GM12878 (cell line): ENCODE measurements at places on chromosomes 4 and X. TPM values are rescaled to one million over a fixed set of nuclear protein-coding genes. Genes with fewer than 3 reads are reported as not detected.
A peak's percentile ranks its signal among the peaks of the same experiment; 100 is the strongest.

The TMEM154 gene
- 41.4 and 42.3 TPM in 2 replicates for total RNA-seq

The CCDC110 gene
- total RNA-seq: 1.3 and 1.5 TPM in 2 replicates

The RBMXL3 gene
- total RNA-seq: not detected in 2 replicates

The ACE2 gene
- not detected in 2 replicates for total RNA-seq

The CFP gene
- 4.9 and 7.2 TPM in 2 replicates for total RNA-seq

The AMOT gene
- 12.5 and 14.5 TPM in 2 replicates for total RNA-seq

The FREM3 gene
- total RNA-seq: not detected in 2 replicates

The C1GALT1C1 gene
- total RNA-seq: 11.6 and 12.8 TPM in 2 replicates

The NR3C2 gene
- total RNA-seq: 0.05 and 0.10 TPM in 2 replicates

The MECP2 gene
- total RNA-seq: 31.8 and 32.7 TPM in 2 replicates

The SRPK3 gene
- not detected in 2 replicates for total RNA-seq

The GPR34 gene
- total RNA-seq: 0.13 TPM in 2 replicates

The EPHA5 gene
- total RNA-seq: not detected in 2 replicates

The FAT1 gene
- total RNA-seq: 0.58 and 0.69 TPM in 2 replicates

The SMR3B gene
- total RNA-seq: not detected in 2 replicates

The PLP1 gene
- total RNA-seq: not detected in 2 replicates

The TCEAL7 gene
- total RNA-seq: not detected in 2 replicates

The SLITRK2 gene
- total RNA-seq: not detected in 2 replicates

The SSX2 gene
- total RNA-seq: not detected in 2 replicates

GRCh38 chr4:183926950-183927349 is 21.8 kb downstream of the STOX2 start:
- no peak for DNase-seq

DNA sequence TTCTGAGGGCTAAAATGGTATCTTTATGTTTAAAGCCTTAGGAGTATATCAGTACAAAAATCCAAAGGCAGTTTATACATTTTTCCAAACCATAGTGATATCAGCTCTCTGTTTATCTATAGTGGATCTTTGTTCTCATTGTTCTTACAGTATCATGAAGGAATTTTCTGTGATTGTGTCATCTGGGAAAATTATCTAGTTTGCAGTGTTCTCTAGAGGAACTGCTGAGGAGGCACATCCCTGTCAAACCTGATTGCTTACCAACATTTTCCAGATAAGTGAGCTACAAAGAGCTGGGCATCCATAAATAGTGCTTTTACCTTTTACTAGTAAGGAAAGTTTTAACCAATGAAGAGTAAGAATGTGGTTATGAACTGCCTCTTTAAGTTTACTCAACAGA is 44.9 kb upstream of the SLC25A31 start:
- no peak for DNase-seq

GRCh38 chr4:156528216-156528615 is 443.4 kb downstream of the PDGFC start:
- DNase-seq: no peak

- DNase-seq: no peak
Observed at GRCh38 chr4:43234626-43235415, 342.3 kb downstream of the GRXCR1 start.

GRCh38 chrX:64198036-64198435 is 7.5 kb downstream of the AMER1 start:
- peak; percentile 9 for DNase-seq

DNA sequence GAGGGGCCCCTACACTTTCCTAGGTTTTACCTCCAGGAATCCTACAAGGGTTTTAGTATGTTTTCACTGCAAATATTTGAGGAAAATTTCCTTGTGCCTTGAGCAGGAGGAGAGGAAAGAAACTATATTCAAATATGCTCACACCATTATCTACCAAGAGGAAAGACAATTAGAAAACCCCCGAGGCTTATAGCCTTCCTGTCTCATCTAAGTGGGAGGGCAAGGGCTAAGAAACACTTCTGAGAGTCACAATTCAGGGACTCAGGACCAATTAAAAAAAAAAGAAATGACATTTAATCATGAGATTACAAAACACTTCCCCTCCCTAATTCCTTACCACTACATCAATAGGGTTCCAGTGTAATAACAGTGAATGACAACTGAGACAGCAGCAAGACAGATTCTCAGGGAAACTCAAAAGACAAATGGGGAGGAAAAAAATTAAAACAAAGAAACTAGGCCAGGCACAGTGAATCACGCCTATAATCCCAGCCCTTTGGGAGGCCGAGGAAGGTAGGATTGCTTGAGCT is 45.6 kb downstream of the ATRX start:
- DNase-seq: no peak

DNA sequence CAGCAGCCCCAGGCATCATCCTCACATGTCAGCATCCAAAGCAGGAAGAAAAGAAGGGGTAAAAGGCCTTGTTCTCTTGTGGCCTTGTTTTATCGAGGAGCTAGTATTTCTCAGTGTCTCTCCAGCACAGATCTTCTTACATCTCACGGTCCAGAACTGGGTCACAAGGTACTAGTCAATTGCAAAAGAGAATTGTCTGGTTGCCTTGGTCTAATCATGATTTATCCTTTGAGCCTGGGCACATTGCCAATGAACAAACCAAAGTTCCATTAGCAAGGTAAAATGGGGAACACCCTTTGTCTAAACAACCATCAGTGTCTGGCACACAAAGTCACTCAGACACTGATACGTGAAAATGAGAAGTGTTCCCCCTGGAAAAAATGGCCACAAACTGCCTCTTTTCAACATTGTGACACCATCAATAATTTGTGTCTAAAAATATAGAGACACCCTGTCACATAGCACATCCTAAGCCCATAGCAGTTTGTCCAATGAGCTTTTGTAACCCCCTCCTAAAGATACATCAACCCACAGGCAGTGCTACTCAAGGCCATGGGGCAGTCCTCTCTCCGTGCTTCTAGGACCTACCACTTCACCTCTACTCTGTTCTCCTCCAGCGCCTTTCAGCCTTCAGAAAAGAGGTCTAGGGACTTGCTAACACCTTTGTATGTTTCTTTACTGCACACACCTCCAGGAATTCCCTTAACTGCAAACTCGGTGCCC is 534.4 kb downstream of the MID1IP1 start:
- DNase-seq: no peak

- no peak for DNase-seq
Observed at GRCh38 chr4:153651587-153651986, 32.5 kb upstream of the TLR2 start.

DNA sequence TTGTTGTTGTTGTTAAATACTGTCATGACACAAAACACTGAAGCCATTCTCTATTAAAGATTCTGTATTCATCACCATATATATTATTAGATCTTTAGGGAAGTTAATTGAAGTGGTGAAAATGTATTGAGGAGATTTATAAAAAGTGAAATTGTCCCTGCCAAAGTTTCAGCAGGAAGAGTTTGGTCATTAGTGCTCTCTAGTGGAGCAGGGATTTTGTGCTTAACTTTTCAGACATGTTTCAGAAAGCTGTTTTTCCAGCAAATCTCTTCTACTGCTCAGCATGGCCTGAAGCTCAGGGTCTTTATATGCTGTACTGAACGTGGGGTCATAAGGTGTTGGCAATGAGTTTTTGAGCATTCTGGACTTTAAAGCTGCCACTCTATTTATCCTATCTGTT is 36.7 kb upstream of the CXXC4 start:
- no peak for DNase-seq

- DNase-seq: no peak
Observed at GRCh38 chr4:141912831-141913230, 276.4 kb downstream of the IL15 start.

GRCh38 chr4:74004668-74005067 is 6.2 kb upstream of the CXCL5 start:
- no peak for DNase-seq

- no peak for DNase-seq
Observed at GRCh38 chrX:153708415-153708814, 15.8 kb downstream of the BCAP31 start.

- DNase-seq: no peak
Observed at GRCh38 chrX:31580726-31581125, 508.9 kb upstream of the FTHL17 start.

DNA sequence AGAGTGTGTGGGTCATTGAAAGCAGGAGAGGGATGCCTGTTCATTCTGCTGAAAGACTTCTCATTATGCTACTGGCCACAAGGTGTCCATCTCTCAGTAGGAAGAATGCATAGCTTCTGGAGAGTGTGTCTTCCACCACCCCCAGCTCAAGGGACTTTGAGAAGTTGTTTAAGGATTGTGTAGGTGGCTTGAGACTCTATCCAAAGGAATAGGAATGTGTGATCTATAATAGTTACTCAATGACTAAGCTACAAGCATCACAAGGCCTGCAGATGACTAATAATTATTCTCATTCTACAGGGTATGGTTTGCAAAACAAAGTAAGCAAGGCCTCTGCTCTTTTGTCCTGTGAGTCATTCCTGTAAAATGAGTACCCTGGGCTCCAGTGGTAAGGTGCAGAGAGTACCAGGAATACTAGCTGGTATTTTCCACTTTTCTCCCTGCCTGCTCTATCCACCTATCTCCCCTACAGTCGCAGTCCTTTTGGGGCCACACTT is 279.8 kb upstream of the BOD1L1 start:
- no peak for DNase-seq

- DNase-seq: no peak
Observed at GRCh38 chr4:6719611-6720179, 3.7 kb downstream of the BLOC1S4 start.

GRCh38 chr4:120443116-120443515 is 376.5 kb upstream of the MAD2L1 start:
- no peak for DNase-seq

DNA sequence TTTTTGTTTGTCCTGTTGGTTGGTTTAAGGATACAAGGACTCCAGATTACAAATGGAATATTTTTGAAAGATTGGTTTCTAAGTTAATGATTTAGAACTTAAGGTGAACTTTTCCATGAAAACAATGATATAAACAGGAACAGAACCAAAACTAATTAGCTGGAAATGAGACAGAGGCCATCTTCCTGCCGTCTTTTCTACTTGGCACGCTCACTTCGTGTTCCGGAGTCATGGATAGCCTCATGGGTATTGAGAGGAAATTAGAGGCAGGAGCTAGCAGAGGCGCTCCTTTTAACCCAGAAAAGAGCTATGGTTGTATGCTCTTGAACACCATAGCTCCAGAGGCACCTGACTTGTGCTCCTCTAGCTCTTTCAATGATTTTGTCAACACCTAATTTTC is 2.4 kb downstream of the FAM241A start:
- no peak for DNase-seq

GRCh38 chr4:40238008-40238699 is 41.3 kb downstream of the RHOH start:
- no peak for DNase-seq

GRCh38 chrX:97238632-97239031 is 354.9 kb downstream of the RPA4 start:
- no peak for DNase-seq

GRCh38 chrX:22087011-22087557 is 55.0 kb downstream of the PHEX start:
- DNase-seq: no peak

DNA sequence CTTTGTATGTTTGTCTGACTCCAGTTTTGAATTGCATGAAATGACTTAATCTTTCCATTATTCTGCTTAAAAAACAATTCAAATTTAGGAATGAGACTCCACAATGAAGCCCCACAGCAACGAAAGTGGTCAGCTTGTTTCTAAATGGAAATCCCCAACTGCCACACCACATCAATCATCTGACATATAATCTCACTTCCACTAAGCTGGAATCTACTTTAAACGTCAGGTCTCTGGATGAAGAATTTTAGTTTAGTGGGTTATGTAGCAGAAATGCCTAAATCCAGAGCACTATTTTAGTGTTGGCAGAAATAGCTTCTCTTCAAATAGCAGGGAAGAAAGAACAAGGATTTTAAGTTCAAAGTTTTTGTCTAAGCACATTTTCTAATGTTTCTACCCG is 1.7 kb upstream of the BMP2K start:
- DNase-seq: no peak

- no peak for DNase-seq
Observed at GRCh38 chrX:112555831-112556230, 123.9 kb downstream of the LHFPL1 start.

DNA sequence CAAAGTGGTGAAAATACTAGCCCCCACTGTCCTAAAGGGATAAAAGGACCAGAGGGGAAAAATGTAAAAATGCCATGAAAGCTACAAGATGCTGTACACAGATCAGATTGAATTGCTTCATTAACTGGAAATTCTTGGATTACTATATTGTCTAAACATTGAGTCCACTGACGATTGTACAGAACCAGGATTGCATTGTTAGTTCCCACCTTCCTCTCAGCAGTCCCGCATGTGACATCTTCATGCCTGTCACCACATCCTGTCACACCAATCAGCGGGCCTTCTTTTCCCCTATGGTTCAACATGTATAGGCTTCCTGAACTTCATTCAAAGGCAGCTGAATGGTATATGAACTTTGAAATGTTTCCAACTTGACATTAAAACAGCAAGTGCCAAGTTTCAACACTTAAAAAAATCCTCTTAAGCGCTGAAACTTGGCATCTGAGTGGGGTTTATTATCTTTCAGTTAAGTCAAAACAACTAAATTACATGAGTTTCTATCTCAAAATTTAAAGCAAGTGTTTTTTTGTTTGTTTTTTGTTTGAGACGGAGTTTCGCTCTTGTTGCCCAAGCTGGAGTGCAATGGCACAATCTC is 24.6 kb downstream of the ZRSR2 start:
- no peak for DNase-seq

- DNase-seq: no peak
Observed at GRCh38 chrX:28628120-28628519, 40.9 kb downstream of the IL1RAPL1 start.

DNA sequence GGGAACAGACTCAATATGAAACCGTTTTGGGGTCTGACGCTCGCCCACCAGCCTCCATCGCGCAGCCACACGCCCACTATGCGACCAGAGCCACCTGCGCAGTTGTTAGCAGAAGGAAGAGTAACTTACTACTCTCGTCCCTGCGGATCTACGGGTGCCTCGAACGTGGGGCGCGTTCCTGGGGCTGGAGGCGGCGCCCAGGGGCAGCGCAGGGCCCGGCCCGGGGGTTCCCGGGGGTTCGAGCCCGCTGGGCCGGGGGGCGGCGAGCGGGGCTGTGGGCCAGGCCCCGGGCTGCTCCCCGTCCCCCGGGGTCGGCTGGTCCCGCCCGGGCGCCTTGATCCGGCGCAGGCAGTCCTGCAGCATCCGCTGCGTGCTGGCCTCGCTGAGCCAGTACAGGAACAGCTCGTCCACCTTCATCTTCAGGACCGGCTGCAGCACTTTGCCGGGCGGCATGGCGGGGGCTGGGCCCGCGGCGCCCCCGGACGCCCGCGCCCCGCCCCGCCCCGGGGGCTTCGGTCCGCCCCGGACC is 404 bp downstream of the PPP2R3B start:
- no peak for DNase-seq

GRCh38 chr4:132809298-132810032 is 339.6 kb upstream of the PCDH10 start:
- no peak for DNase-seq
